ENCODE measurements at places on chromosomes 7 and 10.

- no peak for DNase-seq
Observed at GRCh38 chr10:3054851-3055199, 12.5 kb upstream of the PFKP start.

DNA sequence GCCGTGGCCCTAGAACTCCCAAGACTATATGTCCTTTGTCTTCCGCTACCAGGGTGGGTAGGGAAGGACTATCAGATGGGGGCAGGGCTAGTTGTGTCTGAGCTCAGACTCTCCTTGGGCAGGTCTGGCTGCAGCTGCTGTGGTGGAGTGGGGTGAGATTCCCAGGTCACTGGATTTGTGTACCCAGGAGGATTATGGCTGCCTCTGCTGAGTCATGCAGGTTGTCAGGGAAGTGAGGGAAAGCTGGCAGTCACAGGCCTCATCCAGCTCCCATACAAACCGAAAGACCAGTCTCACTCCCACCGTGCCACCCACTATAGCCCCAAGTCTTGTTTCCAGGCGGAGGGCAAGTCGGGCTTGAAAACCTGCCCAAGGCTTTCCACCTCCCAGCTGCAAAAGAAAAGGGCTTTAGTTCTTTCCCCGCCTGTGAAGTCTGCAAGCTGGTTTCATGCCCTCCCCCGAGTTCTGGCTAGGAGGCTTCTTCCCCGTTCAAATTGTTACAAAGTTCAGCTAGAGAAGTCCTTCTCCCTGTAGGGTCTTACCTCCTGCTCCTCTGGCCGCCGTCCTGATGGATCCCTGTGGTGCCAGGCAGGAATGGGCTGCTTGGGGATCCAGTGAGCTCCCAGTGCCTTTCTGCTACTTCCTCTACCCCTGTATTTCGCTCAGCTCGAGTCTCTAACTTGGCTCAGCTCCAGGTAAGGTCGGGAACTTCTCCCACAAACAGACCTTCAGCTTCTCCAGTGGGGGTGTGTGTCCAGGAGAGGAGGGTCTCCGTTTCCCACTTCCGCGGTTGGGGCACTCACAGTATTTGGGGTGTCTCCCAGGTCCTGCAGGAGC is 106.8 kb upstream of the FGL2 start:
- no peak for DNase-seq

DNA sequence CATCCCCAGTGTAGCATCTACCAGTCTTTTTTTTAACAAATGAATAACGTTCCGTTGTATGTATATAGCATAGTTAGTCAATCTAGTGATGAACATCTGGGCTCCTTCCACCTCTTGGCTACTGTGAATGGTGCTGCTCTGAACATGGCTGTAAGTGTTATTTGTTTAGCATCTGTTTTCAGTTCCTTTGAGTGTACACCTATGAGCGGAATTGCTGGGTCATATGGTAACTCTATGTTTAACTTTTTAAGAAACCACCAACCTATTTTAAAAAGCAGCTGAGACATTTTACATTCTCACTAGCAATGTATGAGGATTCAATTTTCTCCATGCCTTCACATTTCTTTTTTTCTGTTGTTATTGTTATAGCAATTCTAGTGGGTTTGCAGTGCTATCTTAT is 178.2 kb downstream of the DNAJC1 start:
- no peak for DNase-seq

GRCh38 chr7:106775552-106775936 is 89.5 kb upstream of the PIK3CG start:
- DNase-seq, result no peak

DNA sequence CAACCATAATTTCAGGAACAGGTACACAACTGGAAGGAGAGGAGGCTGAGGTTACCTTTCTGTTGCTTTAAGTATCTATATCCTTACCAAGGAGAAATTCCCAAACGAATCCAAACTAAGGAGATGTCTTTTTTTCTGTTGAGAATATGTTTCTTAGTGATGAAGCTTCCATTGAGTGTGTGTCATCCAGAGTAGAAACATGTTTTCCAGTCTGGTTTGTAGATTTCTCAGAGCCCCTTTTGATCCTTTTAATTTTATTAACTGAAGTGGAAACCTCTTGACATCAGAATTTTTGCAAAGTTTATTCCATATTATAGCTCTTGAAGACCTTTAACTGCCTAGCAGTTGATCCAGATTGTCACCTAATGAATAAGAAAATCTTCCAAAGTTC is 207.1 kb upstream of the FERD3L start:
- no peak for DNase-seq

- DNase-seq, result no peak
Observed at GRCh38 chr10:57457972-57458512, 809.7 kb downstream of the IPMK start.

GRCh38 chr7:76278540-76278939 is 23.9 kb upstream of the HSPB1 start:
- no peak for DNase-seq

GRCh38 chr7:70574970-70575799 is 556.8 kb upstream of the GALNT17 start:
- DNase-seq, result peak; percentile 80

GRCh38 chr7:47534322-47535034 is 47.4 kb downstream of the TNS3 start:
- no peak for DNase-seq

DNA sequence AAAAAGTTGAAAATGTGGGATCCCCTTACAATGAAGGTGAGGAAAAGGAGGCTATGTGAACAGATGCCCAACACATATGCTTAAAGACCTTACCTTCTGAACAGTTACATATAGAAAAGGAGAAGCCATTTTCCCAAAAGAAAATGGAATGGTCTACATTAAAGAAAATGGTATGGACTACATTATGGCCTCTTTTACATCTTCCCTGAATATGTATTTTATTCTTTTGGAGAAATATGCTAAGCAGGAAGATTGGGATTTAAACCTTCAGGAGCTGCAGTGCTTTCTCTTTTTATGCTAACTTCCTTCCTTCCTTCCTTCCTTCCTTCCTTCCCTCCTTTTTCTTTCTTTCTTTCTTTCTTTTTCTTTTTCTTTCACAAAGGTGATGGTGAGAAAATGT is 155.4 kb downstream of the SEC23IP start:
- no peak for DNase-seq

GRCh38 chr10:49333192-49333591 is 34.2 kb downstream of the C10orf71 start:
- no peak for DNase-seq

DNA sequence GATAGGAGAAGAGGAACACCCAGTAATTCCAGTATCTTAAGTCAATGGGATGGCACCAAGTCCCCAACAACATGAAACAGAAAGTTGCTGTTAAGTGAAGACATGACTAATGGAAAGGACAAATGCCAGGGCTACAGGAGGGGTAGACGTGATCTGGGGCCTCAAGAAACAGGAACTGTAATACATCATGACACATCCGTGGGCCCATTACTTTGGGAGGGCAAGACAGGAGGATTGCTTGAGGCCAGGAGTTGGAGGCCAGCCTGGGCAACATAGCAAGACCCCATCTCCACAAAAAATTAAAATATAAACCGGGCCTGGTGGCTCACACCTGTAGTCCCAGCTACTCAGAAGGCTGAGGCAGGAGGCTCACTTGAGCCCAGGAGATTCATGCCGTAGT is 408.6 kb upstream of the PRKCQ start:
- no peak for DNase-seq

GRCh38 chr7:142451296-142451695 is 193.4 kb upstream of the PRSS58 start:
- DNase-seq, result no peak

GRCh38 chr7:90910136-90910535 is 314.0 kb downstream of the CDK14 start:
- no peak for DNase-seq

DNA sequence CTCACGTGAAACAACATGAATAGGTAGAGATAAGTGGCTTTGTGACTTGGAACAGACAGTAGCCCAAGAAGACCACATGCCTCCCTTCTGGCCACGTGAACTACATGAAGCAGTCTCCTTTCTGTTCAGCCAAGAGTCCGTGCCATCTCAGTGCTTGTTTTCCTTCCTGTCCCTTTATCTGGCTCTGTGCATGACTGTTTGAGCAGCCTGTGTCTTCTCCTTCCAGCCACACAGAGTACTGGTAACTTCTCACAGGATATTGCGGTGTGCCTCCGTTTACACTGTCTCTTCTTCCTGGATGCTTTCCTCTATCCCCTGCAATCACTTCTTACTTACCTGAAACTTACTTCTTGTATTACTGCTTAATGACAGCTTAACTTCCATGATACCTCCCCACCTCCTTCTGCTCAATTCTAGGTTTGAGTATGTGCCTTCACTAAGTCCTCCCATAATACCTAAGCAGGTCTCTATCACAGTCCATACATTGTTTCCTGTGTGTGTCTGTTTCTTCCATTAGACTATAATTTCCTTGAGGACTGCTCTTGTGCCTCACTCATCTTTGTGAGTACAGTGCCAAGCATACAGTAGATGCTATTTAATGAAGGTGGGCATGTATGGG is 748.7 kb downstream of the AUTS2 start:
- DNase-seq, result no peak

DNA sequence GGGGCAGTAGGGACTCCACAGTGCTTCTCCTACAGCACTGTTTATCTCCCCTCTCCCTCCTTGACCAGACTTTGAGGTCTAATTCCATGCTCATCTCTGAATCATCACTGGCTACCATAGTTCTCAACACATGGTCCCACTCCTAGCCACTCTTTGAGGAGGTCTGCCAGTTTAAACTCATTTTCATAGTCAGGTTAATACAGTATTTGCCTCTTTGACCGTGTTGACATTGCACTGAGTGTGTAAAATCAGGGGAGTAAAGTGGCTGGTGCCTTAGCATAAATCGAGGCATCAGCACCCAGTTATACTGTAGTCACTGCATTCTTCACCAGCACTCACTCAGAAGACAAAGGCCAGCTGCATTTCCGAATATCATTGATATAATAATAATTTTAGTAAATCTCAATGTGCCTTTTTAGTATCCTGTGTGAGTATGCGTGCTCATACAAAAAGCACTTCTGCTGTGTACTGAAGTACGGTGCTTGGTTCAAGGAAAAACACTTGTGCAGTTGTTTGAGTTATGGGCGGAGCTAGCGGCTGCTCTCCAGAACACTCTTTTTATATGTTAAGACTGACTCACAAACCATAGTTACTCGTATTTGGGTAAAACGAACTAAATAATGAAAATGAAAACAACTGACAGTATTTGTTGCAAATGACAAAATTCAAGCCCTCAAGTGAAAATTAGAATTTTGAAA is 89.7 kb downstream of the GALNT11 start:
- no peak for DNase-seq

- no peak for DNase-seq
Observed at GRCh38 chr7:40493609-40494051, 358.8 kb downstream of the SUGCT start.

DNA sequence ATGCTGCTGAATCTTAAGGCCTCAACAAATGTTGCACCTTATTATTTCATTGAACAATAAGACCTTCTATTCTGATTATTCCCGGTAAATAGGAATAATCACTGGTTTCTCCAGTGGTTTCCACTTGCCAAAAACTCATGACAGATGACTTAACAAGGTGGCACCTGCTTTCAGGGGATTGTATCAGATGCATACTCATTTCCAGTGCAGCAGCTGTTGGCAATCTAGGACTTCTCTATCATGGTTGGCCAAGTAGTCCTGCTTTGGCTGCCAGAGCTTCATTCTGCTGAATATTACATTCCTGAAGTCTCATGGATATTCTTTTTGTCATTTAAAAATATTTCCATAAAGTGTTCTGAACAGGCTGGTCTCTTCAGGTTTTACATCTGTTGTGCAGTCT is 193.3 kb downstream of the ADK start:
- DNase-seq, result no peak

- no peak for DNase-seq
Observed at GRCh38 chr7:153382641-153383101, 623.1 kb downstream of the ACTR3B start.

- DNase-seq, result no peak
Observed at GRCh38 chr7:151597541-151598444, 78.1 kb upstream of the RHEB start.

DNA sequence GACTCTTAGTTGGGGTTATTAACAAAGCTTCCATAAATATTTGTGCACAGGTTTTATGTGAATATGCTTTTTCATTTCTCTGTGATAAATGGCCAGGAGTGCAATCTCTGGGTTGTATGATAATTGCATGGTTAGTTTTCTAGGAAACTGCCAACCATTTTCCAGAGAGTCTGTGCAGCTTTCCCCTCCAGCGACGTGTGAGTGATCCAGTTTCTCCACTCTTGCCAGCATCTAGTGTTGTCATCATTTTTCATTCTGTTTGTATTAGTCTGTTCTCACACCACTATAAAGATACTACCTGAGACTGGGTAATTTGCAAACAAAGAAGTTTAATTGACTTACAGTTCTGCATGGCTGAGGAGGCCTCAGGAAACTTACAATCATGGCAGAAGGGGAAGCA is 319.6 kb upstream of the SHH start:
- no peak for DNase-seq

DNA sequence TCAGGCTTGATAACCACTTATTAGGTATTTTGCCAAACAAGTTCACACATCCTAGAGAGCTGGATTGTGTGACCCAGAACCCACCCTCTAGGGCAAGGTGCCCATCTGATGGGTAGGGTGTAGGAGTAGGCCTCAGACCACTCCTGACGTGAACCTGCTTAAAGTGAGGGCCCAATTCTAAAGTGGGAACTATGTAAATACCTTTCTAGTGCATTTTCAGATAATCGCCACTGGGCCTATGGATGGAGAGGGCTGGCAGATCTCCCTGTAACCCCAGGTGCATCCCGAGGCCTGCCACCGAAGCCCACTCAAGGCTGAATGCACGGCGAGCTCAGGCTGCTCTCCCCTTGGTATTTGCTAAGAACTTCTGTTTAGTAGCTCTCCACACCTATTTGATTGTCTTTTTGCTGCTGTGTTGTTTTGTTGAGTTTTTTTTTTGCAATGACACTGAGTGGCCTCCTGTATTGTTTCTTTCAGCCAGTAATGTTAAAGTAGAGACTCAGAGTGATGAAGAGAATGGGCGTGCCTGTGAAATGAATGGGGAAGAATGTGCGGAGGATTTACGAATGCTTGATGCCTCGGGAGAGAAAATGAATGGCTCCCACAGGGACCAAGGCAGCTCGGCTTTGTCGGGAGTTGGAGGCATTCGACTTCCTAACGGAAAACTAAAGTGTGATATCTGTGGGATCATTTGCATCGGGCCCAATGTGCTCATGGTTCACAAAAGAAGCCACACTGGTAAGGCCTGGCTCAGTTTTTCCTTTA is 71.7 kb downstream of the IKZF1 start:
- DNase-seq, result no peak

DNA sequence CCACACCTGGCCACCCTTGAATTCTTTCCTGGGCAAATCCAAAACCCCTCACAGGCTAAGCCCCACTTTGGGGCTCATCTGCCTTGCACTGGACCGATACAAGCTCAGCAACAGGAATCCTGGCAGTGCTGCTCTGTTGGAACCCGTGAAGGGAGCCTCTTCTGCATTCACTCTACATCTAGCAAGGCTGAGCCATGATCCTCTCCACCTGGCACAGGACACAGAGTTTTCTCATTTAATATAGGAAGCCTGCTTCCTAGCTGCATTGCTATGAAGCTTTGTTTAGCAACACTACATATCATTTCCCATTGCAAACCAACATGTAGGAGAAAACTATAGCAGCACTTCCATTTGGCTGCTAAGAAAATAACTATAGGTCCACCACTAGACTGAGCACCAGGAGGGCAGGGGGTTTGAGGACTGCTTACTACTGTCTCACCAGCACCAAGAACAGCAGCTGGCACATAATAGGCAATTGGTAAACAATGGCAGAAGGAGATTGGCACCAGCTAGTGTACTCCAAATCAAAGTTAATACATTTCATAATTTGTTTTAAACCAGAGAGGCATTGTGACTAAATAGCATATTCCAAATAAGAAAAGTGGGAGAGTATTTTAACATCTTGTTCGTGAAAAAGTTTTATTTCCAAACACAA is 56.1 kb downstream of the CPVL start:
- DNase-seq, result no peak

- no peak for DNase-seq
Observed at GRCh38 chr10:113038183-113038582, 88.1 kb downstream of the TCF7L2 start.

All from NCI-H1092 (cell line).